ENCODE measurements at places on chromosomes 16 and 17.

- no peak for DNase-seq
Observed at GRCh38 chr17:31413874-31414549, 22.5 kb downstream of the RAB11FIP4 start.

- no peak for DNase-seq
Observed at GRCh38 chr16:53713403-53714204, 9.6 kb downstream of the FTO start.

DNA sequence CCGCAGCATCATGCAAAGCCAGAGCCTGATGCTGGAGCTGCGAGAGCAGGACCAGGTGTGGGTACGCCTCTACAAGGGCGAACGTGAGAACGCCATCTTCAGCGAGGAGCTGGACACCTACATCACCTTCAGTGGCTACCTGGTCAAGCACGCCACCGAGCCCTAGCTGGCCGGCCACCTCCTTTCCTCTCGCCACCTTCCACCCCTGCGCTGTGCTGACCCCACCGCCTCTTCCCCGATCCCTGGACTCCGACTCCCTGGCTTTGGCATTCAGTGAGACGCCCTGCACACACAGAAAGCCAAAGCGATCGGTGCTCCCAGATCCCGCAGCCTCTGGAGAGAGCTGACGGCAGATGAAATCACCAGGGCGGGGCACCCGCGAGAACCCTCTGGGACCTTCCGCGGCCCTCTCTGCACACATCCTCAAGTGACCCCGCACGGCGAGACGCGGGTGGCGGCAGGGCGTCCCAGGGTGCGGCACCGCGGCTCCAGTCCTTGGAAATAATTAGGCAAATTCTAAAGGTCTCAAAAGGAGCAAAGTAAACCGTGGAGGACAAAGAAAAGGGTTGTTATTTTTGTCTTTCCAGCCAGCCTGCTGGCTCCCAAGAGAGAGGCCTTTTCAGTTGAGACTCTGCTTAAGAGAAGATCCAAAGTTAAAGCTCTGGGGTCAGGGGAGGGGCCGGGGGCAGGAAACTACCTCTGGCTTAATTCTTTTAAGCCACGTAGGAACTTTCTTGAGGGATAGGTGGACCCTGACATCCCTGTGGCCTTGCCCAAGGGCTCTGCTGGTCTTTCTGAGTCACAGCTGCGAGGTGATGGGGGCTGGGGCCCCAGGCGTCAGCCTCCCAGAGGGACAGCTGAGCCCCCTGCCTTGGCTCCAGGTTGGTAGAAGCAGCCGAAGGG, 24.2 kb downstream of the C1QTNF1 start:
- no peak for DNase-seq

DNA sequence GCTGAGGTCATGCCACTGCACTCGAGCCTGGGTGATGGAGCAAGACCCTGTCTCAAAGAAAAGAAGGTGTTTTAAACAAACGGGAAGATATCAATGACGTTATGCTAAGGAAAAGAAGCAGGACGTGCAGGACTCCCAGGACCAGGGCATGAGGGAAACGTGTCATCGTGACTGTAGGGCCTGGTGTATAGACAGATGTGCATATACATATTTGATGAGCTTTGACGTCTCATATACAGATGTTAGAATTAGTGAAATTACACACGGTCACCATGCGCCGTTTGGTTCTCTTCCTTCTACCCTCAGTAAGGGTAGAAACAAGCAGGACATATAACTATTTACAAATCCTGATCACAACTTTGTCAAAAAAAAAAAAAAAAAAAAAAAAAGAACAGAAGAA, 17.6 kb upstream of the PVALEF start:
- no peak for DNase-seq

DNA sequence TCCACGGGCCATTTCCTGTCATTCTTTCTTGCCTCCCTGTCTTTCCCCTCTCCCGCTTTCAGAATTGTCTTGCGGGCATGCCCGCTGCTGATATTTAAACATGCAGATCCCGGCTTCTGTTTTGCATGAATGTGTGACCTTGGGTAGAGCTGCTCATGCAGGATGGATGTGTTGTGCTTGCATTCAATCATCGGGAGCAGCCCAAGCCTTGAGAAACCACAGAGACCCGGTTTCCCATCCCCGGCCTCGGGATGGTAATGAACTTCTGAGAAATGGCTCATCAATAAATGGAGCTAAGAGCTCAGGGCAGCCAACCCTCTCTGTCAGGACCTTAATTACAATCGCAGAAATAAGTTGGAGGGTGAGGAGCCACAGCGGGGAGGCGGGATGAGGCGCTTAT, 303.7 kb upstream of the TNRC6C start:
- no peak for DNase-seq

- DNase-seq, result no peak
Observed at GRCh38 chr17:4436846-4437245, 3.1 kb downstream of the SPNS3 start.

GRCh38 chr16:18788828-18789514, 1.2 kb downstream of the RPS15A start:
- DNase-seq, result peak; percentile 22

GRCh38 chr17:46010597-46011186, 11.6 kb downstream of the STH start:
- DNase-seq, result no peak

Measured in natural killer cell (primary cell).